ENCODE measurements at places on chromosomes 1 and 21.

DNA sequence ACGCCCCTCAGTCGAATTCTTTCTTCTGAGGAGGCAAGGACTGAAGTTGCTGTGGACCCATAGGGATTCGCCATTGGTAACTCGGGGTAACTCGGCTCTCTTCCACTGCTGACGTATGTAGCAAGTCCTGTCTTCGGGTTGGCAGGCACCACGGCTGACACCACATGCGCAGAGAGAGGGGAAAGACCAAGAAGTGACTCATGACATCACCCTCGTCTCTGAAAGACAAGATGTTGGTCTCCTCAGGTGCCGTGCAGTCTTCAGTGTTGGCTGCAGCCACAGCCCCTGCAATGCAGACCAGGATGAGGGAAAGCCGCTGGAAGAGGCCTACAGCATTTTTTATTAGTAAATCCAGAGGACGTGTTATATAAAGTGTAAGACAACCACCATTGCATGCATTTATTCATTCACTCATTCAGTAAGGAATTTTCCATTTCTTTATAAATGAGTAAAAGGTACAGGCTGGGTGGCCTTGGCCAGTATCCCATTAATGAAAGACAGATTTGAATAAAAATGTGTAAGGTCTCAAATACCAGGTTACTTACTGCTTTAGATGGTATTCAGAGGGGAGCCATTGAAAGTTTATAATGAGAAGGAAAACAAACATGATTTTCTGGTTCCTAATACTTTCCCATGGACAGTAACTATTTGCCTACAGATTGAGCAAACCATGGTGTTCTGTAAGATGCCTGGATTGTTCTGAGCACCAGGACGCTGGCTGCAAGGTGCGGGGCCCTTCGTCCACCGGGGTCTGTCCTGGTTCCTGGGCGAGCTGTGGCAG, 50.7 kb upstream of the IRF2BP2 start:
- DNase-seq = no peak

DNA sequence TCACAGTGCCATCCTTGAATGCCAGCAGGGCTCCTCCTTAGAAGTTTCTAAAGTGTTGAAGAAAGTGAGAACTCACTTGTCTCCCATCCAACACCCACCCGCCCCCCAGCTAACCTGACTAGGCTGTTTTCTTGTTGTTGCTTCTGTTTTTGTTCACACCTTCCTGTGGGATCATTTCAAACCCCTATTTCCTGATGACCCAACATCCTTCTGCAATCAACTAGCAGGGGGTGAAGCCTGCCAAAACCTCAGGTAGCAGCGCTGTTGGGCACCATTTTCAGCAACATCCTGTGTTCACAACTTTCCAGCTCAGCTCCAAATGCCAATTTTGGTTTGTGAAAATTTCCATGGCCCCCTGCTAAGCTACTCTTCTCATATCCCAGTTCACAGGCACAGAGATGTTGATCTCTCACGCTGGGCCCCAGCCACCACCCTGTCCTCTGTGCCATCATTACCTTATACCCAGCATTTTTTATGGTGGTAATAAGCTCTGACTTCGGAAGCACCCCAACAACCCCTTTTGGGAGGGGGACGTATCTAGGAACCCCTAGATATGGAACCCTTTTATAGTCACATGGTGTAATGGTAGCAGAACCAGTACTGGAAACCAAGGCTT, 41.4 kb downstream of the CDC7 start:
- no peak for DNase-seq

GRCh38 chr1:1760345-1760650, 18.0 kb downstream of the NADK start:
- no peak for DNase-seq

- DNase-seq = no peak
Observed at GRCh38 chr1:21933397-21934248, 3.5 kb downstream of the HSPG2 start.

DNA sequence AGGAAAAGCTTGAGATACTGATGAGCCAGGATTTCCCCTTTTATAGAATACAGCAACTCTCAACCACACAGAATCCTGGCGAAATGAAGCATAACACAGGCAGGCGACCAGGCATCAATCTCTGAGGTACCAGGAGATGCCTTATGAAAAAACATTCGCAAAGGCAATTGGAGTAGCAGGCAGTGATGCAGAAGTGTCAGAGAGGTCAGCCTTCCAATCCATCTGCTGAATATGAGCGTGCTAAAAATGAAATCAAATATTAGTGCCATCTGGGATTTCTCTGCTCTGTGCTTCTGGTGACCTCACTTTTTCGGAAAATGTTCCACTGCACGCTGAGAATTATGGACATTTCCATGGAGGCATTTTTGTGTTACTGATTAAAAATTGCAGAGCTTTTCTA, 258.8 kb downstream of the VAV3 start:
- DNase-seq = no peak

DNA sequence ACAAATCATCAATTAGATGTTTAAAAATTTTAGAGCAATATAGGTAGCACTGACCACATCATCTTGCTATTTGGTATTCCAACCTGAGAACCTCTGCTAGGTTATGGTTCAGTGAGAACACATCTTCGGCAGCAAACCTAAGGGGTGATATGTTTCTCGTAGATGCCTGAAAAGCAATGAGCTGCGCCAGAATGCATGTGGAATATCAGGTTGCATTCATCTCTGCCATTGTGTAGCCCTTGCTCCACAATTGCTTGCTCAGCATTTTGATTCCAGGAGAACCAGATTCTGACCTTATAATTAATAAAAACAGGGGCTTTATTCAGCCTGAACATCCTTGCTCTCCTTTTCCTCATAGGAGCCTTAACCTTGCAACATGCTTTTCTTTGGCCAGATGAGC, 408.1 kb downstream of the USH2A start:
- no peak for DNase-seq

GRCh38 chr1:211724687-211725196, 49.3 kb upstream of the NEK2 start:
- no peak for DNase-seq

- DNase-seq = peak; percentile 11
Observed at GRCh38 chr1:19377812-19378718, 65.9 kb downstream of the SLC66A1 start.

DNA sequence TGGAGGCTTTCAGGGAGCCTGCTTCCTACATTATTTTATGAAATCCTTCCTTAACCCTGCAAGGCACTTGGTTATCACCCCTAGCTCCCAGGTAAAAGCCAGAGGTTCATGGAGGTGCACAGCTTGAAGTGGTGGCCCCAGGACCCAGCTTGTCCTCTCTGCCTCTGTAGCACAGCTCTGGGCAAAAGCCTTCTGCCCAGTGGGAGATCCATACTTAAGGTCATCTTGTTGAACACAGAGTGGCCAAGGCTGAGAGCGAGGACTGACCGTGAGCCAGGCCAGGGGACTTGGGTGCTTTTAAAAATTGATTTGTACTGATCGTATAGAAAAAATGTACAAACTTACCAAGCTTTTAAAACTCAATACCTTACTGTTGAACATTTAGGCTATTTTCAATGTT, 33.4 kb downstream of the KCNA2 start:
- no peak for DNase-seq

- DNase-seq = no peak
Observed at GRCh38 chr1:55673416-55673815, 458.3 kb upstream of the USP24 start.

- DNase-seq = no peak
Observed at GRCh38 chr1:216186816-216187215, 236.4 kb downstream of the USH2A start.

DNA sequence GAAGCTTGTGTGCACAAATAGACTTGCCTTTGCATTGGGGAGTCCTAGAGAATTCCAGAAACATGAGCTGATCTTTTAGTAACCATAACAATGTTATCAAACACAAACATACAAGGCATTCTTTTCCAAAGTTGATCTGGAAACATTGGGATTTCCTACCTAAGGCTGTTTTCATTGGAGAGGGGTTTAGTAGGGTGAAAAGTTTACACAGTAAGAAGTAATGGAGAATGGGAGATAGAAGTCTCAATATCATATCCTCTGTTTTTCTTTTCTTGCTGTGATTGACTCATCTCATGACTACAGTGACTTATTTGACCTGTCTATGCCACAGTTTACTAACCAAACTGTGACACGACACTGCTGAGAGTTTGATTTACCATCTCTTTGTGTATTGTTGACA, 65.6 kb upstream of the PLA2G4A start:
- no peak for DNase-seq

- no peak for DNase-seq
Observed at GRCh38 chr21:41568606-41569385, 60.8 kb upstream of the TMPRSS2 start.
